ENCODE measurements at places on chromosomes 2 and 18. TPM values are rescaled to one million over a fixed set of nuclear protein-coding genes. Genes with fewer than 3 reads are reported as not detected.

DNA sequence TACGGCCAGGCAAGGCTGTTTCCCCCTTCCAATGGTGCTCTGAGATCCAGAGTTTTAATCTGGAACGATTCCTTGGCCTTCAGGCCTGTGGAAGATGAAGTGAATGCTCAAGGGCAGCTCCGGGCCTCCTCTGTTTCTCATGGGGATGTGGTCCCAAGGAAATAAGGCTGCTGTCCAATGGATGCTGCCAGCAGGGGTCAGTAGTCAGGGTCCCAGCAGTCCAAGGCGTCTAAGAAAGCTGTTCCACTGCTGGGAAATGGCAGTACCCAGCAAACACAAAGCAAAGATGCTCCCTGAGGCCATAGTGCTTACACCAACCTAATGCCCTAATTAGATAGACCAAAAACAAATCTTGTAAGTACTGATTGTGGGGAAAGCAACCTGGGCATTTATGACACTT, 12.5 kb downstream of the NMS start:
- no peak for DNase-seq

DNA sequence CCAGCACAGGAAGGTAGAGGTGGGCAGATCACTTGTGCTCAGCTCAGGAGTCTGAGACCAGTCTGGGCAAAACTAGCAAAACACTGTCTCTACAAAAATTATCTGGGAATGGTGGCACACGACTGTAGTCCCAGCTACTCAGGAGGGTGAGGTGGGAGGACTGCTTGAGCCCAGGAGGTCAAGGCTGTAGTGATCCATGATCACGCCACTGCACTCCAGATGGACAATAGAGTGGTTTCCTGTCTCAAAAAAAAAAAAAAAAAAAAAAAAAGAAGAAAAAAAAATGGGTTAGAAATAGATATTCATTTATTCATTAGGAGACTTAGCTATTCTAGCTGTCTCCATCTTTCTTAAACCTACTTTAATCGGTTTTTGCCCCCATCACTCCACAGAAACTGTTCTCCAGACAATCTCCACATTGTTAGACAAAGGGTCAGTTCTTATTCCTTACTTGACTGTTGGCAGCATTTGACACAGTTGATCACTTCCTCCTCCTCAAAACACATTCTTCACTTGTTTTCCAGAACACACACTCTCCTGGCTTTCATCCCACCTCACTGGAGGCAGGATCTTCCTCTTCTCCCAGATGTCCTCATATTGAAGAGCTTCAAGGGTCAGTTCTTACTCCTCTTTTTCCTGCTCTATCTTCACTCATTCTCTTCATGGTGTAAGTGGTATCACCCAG, 103.1 kb downstream of the DTNB start:
- DNase-seq = no peak

RGPD3 gene
- total RNA-seq = 0.47 TPM

- no peak for DNase-seq
Measured at GRCh38 chr2:239246723-239247122, 154.1 kb downstream of the HDAC4 start.

SP140L gene
- total RNA-seq = 88.9 TPM

CLEC4F gene
- total RNA-seq = not detected

AQP12B gene
- not detected for total RNA-seq

DNA sequence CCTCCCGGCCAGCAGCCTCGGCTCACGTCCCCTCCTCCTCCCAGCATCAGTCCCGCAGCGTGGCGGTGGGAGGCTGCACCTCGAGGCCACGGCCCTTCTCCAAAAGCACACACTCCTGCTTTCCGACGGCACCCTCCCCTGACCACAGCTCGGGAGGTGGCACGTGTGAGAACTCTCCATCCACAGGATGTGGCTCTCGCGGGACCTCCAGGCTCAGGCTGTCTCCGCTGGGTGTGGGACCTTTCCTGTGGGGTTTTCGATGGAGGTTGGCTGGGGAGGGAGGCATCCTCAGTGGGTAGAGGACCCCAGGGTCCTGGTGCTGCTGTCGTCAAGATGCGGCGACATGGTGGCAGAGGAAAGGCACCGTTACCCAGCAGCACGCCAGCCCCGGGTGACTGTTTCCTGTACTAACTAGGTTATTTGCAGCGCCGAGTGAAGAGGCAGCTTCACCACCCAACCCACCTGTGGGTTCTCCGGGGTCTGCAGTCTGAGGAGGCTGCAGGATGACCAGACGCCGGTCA, 42.8 kb upstream of the KCNG2 start:
- no peak for DNase-seq

DNA sequence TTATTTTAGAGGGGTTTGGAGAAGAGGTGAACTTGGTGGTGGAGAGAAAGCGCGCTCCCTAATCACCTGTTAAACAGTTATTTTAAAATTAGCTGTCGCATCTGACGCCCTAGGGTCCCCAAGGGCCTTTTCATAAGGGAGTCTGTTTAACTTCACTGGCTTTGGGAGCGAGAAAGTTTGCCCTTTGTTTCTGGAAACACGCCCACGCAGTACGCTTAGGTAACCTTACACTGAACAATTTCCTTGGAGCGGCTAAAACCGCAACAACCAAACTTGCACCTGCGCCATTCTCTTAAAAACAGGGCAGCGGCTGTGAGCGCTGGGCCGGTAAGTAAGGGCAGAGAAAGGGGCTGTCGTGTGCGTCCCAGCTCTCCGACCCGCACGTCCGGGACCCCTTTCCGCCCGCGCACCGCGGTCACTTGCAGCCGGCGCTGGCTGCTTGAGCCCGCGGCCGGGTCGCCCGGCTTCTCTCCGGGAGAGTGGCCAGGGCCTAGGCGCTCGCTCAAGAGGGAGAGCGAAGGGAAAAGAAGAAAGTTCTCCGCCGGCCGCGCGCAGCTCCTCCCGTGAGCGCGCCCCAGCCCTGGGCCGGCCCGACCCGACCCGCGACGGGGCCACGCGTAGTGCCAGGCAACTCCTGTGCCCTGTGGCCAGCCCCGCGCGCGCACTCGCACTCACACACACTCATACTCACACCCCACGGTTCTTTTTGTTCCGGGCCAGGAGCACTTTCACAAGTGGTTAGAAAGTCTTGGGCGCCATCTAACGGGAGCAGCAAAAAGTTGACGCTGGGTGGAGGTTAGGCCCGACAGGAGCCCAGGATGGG, 19.2 kb downstream of the POU3F3 start:
- peak; percentile 48 for DNase-seq

FAM117B gene
- 35.7 TPM for total RNA-seq

HNMT gene
- 0.39 TPM for total RNA-seq

GRCh38 chr18:53417003-53417402, 807.5 kb downstream of the MBD2 start:
- DNase-seq = no peak

DNA sequence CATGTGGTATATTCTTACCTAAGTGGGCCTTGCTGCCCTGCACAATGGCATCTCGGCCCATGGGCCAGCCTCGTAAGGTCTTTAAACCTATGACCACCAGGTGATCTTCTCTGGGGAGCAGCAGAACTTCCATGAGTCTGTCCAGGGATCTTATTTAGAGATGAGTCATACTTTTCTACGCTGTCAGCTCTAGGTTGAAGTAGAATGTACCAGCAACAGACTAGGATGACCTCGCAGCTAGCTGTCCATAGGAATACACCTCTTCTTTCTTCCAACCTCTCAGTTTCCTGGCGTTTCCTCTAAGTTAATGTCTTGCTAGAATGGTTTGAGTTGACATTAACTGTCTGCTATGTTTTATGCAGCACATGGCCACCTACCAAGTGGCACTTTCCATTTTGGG, 15.6 kb upstream of the CXCR4 start:
- DNase-seq = no peak

GPR45 gene
- not detected for total RNA-seq

DNA sequence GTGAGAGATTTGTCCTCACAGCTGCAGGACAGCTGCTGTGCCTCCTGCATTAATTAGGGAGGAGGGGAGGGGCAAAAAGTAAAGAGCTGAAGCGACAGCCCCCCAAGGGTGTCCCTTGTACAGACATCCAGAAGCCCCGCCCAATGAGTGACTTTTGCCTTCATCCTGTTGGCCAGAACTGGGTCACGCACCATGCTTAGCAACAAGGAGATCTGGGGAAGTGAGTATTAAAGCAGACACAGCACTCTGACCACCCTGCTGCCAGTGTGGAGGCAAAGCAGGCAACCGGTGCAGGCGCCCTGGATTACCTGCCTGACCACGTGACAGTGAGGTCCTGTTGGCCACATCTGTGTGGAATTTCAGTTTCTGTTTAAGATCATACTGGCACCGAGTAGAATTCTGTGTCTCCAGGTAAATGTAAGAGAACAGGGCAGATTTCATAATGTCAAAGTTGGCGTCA, 21.5 kb upstream of the BIN1 start:
- no peak for DNase-seq

DNA sequence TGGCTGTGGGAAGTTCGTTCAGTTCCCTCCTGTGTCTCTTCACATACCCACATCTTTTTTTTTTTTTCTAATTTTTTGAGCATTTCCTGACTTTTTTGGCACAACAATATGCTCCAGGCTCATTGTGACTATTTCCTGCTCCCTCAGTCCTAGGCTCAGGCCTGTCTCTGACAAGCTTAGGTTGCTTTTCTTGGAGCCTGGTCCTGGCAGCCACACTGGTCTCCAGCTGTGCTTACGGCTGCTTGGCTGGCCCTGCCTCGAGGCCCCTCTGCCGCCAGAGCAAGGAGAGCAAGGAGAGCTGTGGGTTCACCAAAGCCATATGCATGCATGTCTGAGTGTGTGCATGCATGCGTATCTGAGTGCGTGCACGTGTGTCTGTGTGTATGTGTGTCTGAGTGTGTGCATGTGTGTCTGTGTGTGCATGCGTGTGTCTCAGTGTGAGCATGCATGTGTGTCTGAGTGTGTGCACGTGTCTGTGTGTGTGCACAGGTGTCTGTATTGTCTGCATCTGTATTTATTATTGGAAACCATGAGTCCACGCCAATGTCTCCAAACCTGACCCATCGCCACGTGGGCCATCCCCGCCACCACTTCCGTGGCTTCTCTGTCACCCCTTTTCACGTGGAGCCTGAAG, 766.1 kb upstream of the SALL3 start:
- no peak for DNase-seq

- no peak for DNase-seq
Measured at GRCh38 chr18:49161627-49162026, 210.9 kb upstream of the SMAD7 start.

DNA sequence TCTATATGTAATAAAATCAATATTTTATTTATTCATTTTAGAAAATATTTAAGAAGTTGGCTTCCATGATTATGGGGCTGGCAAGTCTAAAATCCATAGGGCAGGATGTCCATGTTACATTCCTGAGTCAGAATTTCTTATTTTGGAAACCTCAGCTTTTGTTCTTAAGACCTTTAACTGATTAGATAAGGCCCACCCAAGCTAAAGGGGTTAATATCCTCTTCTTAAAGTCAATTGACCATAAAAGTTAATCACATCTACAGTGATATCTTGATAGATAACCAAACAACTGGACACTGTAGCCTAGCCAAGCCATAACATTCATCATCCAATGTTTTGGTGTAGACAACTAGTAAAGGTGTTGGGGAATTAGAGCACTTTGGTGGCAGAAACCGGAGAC, 1035.4 kb upstream of the ZEB2 start:
- no peak for DNase-seq

GRCh38 chr18:9103376-9103873, 926 bp downstream of the NDUFV2 start:
- DNase-seq = no peak

DNAJC5G gene
- not detected for total RNA-seq

NT5C1B gene
- total RNA-seq = not detected

GRCh38 chr2:44137872-44138551, 30.7 kb upstream of the PPM1B start:
- DNase-seq = no peak

PDE1A gene
- total RNA-seq = not detected

Data from T-cell (primary cell).